ENCODE measurements at places on chromosomes 2 and 18.

- peak; percentile 12 for DNase-seq
Observed at GRCh38 chr2:219249203-219249980, 3.7 kb upstream of the TUBA4B start.

GRCh38 chr2:150469706-150470274 lies 17.7 kb downstream of the RND3 start:
- no peak for DNase-seq

DNA sequence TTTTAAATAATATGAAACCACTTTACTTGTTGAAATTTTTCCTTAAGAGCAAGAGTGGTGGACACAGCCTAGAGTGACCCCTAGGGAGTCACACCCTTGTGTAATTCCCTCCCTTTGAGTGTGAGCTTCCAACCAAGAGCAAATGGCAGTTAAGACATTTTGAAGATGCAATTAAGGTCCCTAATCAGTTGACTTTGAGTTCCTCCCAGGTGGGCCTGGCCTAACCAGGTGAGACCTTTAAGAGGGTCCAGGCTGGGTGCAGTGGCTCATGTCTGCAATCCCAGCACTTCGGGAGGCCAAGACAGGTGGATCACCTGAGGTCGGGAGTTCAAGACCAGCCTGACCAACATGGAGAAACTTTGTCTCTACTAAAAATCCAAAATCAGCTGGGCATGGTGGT lies 143.5 kb upstream of the PID1 start:
- DNase-seq, result no peak

DNA sequence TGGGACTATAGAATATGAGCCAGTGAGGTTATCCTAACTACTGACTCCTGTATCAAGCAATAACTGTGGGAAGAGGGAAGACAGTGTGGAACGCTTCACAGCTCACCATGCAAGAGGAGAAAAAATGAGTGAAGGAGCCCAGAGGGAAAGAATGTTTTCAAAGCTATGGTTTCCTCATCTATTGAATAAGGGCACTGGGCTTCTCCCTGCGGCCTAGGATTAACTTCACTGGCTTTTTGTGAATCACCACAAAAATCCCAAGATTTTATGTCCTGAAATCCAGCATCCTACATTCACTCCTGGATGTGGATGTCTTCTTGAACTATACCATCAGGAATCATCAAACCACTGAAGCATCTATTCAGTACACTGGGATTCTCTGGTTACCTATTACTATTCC lies 44.5 kb upstream of the SP5 start:
- DNase-seq, result no peak

DNA sequence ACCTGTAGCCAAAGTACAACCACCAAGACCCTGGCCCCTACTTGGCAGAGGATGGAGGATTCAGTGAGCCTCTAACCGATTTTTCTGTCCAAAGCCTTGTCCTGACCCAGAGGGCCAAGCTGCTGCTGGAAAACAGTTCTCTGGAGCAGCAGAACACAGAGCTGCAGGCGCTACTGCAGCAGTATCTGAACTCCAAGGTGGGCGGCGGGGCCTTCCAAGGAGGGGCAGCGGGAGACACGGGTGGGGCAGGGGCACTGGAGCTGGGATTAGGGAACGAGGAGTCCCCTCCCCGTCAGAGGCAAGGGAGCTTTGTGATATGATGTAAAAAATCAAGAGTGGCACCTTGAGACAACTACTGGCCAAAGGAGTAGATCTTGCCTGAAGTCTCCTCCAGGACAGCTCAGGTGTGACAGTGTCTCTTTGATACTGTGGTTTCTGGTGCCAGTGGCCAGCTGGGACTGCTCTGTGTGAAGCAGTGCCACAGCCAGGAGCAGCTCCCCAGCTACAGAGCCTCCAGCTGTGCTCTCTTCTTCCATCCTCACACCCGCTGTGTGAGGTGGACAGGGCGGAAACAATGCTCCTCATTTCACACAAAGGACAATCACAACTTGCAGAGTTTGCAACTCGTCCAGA lies 22.8 kb downstream of the OTOF start:
- no peak for DNase-seq

GRCh38 chr2:238963161-238963970 lies 115.5 kb downstream of the TWIST2 start:
- no peak for DNase-seq

DNA sequence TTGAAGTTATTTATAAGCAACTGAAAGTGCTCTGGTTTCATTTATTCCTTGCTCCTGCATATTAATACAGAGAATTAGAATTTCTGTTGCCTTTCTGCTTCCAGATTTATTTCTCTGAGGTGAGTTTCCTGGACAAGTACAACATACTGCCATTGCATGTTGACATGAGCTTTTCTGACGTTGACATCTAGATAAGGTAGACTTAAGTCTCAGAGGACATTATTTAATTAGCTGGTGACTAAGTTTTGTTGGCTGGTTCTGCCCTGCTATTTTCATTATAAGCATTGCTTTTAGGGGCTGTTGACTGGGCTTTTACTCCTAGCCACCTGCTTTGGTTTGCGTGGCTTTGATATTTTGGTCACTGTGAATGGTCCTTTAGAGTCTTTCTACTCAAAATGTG lies 282.9 kb upstream of the SPRED2 start:
- no peak for DNase-seq

DNA sequence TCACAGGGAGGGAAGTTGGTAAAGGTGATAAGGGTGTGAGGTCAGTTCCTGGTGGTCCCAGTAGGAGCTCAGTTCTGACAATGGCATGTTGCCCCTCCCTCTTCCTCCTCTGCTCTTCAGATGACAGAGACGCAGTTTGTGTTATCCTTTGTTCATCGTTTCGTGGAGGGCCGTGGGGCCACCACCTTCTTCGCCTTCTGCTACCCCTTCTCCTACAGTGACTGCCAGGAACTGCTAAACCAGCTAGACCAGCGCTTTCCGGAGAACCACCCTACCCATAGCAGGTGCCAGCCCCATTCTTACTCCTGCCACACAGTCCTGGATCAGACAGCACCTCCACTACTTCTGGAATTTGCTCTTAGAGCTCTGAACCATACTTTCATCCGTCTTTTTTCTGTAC lies 2.3 kb downstream of the AGBL5 start:
- DNase-seq, result no peak

DNA sequence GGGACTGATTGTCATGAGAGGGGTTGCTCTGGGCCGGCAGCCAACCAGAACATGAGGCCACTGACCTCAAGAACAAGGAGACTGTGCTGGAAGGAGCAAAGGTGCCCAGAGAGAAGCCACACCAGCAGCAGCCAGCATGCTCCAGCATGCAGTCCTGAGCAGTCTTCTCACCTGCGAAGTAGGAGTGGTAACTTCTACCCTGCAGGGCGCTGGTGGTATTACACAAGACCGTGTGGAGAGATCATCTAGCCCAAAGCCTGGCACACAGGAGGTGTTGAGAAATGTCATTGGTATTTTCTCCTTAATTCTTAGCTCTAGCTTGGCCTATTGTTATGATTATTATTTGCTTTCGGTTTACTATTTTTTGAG lies 132.7 kb downstream of the TSN start:
- no peak for DNase-seq

DNA sequence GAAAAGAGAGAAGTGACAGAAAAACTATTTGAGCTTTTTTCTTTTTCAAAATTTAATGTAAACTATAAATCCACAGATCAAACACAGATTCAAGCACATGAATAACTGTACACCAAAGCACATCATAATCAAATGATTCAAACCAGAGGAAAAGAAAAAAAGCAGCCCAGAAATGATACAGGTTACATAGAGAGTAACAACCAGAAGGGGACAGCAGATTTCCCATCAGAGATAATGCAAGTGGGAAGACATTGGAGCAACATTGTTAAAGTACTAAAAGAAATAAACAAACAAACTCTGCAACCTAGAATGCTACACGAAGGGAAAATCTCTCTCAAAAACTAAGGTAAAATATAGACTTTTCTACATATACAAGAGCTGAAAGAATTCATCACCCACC lies 34.5 kb downstream of the CMPK2 start:
- DNase-seq, result no peak

DNA sequence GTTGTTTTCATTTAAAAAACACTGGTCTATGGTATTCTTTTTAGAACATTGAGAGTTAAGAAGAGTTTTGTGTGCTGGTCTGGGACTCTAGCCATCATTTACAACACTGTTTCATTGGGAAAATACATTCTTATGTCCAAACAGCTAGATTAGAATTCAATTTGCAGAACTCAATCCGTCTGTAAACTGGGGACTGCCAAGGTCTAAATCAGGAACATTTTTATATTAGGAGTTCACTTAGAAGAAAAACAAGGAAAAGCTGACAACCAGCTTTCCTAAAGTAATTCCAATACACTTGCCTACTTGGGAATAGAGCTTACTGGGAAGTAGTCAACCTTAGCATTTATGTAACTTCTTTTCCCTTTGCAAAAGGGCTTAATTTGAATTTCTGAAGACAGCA lies 91.5 kb upstream of the RNF152 start:
- DNase-seq, result no peak

GRCh38 chr2:170252414-170252813 lies 74.5 kb downstream of the MYO3B start:
- no peak for DNase-seq

Data from NCI-H1092 treated with DMSO at 0.1 percent for 48 hours (cell line).